Activated CD8-positive, alpha-beta memory T cell treated with anti-CD3 and anti-CD28 coated beads for 4 hours (primary cell): ENCODE measurements at places on chromosomes 5 and 9.

DNA sequence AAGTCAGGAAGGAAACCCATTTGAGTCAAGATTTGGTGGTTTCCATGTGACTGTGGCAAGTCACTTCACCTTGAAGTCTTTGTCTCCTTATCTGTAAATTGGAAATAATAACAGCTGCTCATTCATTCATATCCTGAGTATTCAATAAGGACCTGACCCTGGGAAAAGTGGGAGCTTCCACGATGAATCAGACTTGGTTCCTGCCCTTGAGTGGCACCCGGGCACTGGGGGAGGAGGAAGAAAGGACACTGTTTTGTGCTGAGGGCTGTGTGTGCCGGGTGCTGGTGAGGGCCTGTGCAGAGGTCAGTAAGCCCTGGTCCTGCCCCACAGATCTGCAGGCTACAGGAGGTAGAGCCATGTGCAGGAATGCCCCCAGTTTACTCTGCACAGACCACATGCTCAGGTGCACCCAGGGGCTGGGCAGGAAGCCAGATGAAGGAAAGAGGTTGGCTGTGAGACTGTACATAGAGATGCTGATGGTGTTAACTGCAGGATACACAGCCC lies 6.8 kb downstream of the NDST1 start:
- no peak for DNase-seq

DNA sequence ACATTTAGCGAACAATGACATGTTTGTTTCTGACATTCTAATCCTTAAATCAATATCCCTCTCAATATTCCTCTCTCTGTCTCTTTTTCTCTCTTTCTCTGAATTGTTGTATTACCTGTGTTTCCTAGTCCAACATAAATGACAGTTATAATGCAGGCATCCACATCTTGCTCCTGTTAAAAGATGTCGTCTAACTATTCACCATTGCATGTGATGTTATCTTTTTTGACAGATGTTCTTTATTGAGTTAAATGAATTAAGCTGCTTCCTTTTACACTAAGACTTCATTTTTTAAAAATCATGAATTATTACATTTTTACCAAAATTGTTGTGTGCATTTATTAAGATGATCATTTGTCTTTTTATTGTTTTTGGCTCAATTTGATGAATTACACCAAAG lies 527.5 kb downstream of the PRR16 start:
- no peak for DNase-seq

DNA sequence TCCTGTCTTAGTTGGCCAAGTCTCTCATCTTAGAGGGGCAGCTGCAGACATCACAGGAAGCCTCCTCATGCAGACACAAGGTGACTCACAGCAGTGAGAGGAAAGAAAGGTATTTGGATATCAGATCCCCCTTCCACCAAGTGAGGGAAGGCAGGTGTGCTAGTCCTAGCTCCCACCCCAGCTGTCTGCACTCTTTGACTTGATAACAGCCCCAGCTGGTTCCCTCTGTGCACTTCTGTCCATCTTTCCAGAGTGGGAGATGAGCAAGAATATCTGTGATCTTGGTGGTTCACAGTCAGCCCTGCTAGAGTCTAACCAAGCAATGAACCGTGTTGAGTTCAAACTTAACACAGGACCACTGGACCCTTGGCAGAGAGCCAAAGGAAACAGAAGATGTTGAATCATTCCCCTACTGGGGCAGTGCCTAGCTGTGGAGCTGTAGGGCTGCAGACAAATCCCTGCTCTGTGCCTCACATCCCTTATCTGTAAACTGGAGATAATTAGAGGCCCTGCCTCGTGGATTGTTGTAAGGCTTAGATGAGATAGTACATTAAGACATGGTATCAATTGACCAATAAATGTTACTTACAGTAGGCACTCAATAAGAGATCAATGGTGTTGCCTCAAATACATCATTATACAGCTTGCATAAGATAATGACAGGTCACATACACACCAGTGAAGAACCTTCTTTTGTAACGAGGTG lies 39.1 kb downstream of the SH3RF2 start:
- no peak for DNase-seq

GRCh38 chr9:126860757-126861466 lies 473 bp downstream of the ZBTB34 start:
- no peak for DNase-seq

DNA sequence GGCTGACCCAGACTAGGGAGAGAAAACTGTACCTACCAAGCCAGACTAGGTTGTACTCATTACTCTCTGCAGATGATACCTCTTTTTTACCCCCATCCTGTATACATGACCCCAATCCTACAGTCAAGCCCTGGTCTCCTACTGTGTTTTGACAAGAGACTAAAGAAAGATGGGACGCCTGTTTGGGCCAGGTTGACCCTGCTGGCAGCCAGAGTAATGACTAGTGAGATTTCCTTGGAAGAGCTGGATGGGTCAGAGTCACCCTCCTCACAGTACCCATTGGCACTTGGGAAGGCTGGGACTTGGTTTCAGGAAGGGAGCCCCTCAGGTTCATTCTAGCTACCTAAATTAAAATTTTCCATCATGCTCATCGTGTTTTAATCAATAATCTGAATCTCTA lies 89.7 kb upstream of the NR4A3 start:
- DNase-seq: no peak

- no peak for DNase-seq
These were observed 76.9 kb downstream of the MED27 start for GRCh38 chr9:132002643-132003318.

- no peak for DNase-seq
These were observed 116.8 kb downstream of the MACIR start for GRCh38 chr5:103375350-103375749.

GRCh38 chr5:91296674-91297143 lies 86.4 kb downstream of the ARRDC3 start:
- DNase-seq: no peak

DNA sequence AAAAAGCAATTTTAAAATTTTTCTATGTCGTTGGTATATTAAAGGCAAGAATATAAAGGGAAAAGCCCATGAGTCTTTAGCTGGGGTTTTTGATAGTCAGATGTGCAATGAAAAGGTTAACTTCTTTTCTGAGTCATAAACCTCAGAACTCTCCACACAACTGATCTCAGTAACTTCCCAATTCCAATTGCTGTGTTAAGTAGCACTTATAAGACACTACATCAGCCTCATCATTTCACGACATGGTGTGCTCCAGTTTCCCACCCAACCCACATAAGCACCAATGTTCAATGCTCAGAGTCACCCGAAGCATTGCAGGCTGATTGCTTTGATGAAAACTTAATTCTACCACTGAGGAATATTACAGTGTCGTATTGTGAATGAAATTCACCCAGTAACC lies 155.8 kb downstream of the TSSK1B start:
- no peak for DNase-seq

DNA sequence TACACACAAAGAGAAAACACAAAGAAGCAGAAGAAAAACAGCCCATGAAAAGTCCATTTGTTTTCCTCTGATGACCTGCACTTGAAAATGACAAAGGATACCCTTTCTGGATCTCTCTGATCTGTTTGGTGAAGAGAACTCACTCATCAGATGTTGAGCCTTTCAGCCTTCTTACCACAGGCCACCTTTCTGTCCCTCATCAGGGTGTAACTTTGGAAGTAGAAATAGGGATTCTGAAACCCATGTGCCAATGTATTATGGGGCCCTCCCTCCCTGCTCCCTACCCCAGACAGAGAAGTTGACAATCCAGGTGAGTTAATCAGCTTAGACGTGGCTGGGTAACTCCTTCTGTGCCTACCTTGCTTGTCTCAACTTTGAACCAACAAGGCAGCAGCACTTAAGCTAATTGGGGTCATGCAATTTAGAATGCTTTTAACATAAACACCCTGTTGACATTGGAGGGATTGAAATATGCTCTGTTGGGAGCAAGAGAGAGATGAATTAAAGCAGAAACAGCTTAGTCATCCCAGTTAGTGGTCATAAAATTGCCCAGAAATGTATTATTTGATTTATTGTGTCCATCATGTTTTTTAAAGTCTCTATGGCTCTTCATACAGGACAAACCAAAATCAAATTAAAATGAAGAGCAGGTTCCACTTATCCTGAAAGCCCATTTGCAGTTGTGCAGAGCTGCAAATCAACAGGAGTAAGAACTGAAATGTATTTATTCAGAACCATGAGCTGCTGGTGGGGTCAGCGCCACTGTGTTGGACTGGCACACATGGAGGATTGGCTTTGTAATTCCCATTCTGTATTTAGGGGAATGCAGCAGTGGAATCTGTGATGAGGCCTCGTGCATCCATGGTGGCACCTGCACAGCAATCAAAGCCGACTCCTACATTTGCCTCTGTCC lies 132.0 kb downstream of the LIFR start:
- no peak for DNase-seq

DNA sequence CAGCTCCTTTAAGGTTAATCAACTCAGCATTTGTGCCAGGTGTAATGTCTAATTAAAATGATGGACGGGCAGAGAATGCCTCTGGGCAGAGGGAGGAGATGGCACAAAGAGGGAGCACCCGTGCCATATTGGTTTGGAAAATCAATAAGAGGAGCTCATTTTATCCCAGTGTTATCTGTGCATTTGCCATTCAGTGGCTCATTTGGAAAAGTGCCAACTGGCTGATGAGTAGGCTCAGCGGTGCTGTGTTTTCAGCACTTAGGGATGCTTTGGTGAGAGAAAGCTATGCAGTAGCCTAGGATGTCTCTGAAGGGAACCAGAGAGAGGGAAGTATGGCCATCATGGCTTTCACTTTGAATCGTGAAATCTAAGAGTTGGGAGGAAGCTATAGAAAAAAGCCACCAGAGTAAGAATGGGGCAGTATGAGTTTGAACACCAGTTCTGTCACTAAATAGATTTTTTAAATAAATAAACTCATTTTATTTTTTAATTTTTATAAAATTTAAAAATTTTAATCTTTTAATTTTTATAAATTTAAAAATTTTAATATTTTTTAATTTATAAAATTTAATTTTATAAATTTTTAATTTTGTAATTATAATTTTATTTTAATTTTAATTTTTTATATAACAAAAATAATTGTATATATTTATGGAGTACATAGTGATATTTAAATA lies 472.8 kb downstream of the BRINP1 start:
- no peak for DNase-seq

DNA sequence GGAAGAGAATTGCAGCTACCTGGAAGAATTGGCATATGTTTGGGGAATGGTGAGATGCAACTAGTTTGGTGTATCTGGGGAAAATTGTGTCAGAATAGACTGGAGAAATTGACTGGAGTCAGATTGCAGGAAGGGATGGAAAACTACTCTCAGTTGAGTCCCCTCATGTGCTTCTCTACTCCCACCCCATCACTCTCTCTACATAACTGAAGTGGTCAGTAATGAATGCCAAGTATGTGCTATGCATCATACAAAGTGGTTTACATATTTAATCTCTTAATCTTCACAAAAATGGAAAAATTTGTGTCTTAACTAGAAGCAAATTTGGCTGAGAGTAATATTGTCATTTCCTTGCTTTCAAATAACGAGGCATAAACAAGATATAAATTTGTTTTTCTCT lies 146.4 kb upstream of the TNC start:
- no peak for DNase-seq

GRCh38 chr5:56801256-56801655 lies 14.1 kb upstream of the MAP3K1 start:
- DNase-seq: no peak

GRCh38 chr5:173885475-173886010 lies 2.6 kb upstream of the CPEB4 start:
- DNase-seq: no peak

DNA sequence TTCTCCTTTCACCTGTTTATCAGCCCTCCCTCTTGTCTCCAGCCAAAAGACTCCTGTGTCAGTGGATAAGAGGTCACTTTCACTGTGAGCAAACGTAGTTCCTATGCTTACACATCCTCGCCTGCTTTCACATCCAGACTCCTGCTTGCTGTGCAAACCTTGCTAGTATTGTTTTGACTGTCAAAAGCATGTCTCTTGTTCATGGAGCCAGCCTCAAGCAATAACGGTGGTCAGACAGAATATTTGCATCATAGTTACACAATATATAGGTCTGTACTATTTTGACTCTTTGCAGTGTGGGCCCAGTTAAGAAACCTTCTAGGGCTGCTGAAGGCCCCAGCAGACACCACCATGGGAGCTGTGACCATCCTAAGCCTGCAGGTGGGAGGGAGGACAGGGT lies 420.0 kb downstream of the SEMA5A start:
- no peak for DNase-seq

DNA sequence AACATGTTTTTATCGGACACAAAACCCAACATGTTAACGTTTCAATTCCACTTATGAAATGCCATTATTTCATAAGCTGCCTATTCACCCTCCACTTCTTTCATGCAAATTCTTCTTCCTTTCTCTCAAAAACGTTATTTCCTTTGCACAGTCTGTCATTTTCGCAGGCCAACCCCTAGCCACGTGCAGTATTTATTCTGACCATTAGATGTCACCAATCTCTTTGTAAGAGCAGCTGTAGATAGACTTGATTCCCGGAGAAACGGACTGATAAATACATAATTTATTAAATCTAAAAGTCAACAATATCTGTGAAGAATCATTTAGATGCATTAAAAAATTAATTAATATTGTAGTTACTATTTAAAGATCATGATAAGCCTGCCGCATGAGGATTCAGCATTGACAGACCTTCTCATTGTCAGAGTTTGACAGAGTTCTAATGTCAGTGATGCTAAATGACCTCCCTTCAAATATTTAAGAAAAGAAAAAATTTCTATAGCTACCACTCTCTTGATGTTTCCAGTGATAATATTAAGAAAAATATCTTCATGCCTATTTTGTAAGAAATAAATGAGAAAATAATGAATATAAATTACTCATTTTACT lies 933.6 kb downstream of the CDH12 start:
- DNase-seq: no peak

GRCh38 chr5:62779010-62779422 lies 200.4 kb downstream of the LRRC70 start:
- no peak for DNase-seq

DNA sequence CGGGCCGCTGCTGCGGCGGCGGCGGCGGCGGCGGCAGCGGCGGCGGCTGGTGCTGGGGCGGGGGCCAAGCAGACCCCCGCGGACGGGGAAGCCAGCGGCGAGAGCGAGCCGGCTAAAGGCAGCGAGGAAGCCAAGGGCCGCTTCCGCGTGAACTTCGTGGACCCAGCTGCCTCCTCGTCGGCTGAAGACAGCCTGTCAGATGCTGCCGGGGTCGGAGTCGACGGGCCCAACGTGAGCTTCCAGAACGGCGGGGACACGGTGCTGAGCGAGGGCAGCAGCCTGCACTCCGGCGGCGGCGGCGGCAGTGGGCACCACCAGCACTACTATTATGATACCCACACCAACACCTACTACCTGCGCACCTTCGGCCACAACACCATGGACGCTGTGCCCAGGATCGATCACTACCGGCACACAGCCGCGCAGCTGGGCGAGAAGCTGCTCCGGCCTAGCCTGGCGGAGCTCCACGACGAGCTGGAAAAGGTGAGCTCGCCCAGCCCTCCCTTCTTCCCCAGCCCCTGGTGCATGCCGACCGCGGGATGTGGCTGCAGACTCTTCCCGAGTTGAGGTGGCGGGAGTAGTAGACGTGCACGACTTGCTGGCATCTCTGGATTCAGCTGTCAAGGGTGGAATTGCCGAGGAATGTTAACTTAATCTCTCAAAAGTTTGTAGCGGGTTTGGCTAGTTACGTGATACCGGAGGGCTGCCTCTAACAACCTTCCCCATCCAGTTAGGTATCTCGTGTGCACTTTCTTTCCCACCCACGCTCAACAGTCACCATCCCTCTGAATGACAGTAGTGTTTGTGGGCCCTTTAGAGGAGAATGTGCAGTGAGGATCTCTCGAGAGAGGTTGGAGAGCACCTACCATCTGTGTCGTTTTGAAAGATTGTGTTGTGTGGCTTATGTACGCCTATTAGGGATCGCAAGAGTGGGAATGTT lies 932 bp downstream of the SLC12A2 start:
- DNase-seq: peak; percentile 20

- DNase-seq: no peak
These were observed 67.7 kb downstream of the ELOVL7 start for GRCh38 chr5:60776343-60776742.
